ENCODE measurements at places on chromosomes 6 and 20.

- DNase-seq: no peak
Measured at GRCh38 chr20:37351689-37352607, 6.0 kb downstream of the SRC start.

DNA sequence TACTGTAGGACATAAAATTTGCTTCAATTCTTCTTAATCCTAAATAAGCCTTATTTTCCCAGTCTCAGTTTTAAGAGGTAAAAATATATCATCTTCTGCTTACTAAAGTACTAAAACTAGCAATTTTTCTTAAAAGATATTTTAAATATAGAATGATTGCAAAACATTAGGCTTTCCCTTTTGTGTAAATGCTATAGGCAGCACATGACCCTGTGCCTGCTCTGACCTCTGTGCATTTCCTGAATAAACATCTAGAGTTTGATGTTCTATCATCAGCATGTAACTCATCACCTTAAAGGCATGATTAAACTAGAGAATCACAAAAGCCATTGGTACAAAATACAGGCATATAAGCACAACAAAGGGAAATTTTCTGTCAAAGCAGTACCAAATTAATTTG is 422.7 kb downstream of the TFAP2B start:
- DNase-seq: no peak

GRCh38 chr6:33638556-33638955 is 17.4 kb downstream of the ITPR3 start:
- DNase-seq: no peak

GRCh38 chr6:24060982-24061754 is 64.8 kb upstream of the NRSN1 start:
- no peak for DNase-seq

- no peak for DNase-seq
Measured at GRCh38 chr6:3591970-3592369, 135.1 kb upstream of the SLC22A23 start.

DNA sequence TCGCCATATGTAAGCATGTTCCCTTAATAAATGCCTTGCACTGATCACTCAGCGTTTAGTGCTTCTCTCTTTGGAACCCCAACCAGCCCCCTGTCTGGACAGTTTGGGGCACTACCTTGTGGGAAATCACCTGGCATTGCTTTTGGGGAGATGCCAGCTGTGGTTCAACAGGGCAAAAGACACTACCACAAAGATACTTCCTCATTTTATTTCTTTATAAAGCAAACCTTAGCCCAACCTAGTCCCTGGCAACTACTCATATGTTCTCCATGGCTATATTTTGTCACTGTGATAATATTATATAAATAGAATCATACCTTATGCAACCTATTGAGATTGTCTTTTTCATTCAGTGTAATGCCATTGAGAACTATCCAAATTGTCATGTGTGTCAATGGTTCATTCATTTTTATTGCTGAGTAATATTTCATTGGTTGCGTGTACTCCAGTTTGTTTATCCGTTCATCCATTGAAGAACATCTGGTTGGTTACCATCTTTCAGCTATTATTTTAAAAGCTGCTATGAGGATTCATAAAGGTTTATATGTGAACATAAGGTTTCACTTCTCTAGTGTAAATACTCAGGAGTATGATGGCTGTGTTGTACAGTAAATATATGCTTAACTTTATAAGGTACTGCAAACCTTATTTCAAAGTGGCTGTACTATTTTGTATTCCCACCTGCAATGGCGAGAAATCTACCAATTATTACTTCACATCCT is 114.8 kb downstream of the MOXD1 start:
- DNase-seq: no peak

DNA sequence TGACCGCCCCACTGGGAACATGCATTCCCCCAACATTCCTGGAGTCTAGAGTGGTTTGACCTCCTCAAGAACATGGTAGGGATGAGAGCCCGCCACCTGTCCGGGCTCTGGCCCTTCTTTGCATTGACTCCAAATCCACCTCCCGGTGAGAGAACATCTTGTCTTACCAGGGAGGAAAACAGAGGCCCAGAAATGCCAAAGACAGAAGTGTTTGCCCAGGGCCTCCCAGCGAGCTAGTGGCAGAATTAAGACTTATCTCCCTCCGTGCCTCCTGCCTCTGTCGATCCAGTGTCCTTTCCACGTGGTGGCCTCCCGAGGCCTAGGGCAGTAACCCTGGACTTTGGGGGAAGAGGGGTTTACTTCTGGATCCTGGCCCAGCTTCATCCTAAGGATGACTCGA is 134.8 kb downstream of the JPH2 start:
- no peak for DNase-seq

DNA sequence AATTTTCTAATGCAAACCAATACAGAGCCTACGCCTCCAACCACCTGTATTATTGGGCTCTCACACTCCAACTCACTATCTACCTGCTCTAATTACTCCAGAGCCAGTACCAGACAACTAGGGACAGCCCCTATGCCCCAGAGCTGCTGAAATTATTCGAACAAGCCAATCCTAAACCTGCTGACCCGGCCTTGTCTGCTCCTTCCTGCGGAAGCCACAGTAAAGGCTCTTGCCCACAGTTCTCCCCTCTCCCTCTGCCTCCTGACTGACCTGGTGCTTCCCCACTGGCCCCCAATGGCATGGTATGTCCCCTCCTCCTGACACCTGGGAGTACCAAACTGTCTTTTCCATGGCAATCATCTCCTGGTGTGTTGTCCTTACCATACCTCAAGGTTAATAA is 4.1 kb upstream of the TOX2 start:
- no peak for DNase-seq

DNA sequence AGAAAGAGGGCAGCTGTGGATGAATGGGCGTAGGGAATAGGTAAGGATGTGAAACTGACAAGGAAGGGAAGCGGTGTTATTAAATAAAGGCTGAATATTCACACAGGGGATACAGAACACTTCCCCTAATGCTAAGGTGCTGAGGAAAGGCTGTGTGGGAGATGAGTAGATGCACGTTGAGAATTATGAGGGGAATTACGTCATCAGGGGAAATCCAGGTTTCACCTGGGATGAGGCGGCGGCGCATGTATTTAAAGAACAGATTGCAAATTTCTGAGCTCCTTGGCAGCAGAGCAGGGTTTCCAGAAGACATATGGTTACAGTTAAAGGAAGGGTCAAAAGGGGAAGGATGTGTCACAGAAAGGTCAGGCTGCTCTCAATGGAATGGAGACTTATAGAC is 28.7 kb upstream of the EDN1 start:
- DNase-seq: no peak

Measured in CD4-positive, alpha-beta T cell treated with Interleukin-2 at 100 ng/mL for 4 hours (primary cell).